ENCODE measurements at places on chromosomes 4 and X.
A peak's percentile ranks its signal among the peaks of the same experiment; 100 is the strongest.

DNA sequence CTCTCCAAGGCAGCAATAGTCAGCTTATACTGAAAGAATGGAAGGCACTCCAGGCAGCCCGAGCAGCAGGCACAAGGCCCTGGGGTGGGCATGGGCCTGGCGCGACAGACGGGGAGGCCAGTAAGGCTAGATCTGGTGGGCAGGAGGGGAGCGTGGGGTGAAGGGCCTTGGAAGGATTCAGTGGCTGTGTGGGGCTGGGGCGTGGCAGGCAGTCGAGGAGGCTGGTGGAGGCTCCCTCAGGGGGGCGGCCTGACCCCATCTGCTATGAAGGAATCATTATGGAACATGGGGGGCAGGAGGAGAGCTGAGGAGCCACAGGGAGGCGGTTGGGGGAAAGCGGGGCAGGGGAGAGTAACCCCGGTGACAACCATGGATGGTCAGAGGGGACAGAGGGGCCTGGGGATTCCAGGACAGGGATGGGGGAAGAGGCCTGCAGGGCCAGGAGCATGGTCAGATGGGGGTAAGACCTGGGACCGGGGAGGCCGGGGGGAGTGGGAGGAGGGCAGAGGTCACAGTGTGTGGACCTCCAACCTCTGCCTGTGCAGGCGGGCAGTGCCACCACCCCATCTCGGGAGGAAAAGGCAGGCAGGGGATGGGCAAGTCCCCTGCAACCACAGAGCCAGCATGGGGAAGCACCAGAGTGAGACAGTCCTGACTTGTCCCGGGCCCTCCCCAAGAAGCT lies 70.3 kb downstream of the ACOX3 start:
- no peak for DNase-seq

DNA sequence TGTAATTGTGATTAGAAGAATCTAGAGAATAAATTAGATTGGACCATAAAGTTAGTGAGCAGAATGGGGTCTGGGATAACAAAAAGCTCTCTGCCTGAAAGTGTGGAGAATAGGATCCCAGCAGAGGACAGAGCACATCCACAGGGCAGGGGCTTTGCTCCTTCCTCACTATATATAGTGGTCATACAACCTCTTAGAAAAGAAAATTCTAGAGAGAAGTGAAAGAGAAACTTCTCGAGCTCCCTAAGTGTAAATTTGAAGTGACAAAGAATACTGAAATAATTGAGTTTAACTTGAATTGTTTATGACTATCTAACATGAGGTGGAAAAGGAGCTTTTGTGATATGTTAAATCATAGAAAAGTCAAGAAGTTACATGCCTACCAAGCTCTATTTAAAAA lies 14.9 kb downstream of the ADAM29 start:
- no peak for DNase-seq

GRCh38 chr4:141065872-141066271 lies 67.4 kb downstream of the RNF150 start:
- no peak for DNase-seq

DNA sequence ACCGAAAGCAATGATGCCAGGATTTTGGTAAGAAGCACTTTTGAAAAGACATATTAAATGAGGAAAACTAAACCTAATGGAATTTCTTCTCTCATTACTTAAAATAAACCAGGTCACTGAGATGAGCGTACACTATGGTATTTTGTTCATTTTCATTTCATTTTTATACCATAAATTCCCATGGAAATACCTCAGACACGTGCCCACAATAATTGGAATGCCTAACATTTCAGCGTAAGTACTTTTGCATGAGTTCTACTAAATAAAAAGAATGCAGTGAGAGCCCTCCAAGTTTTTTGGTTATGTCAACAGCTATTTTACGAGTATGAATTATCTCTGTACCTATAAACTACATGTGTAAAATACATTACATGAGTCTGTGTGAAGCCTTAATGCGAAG lies 3.2 kb downstream of the CAMK2D start:
- DNase-seq = peak; percentile 88

All from fibroblast of skin of back (primary cell).